ENCODE measurements at places on chromosomes 7 and 10.

- DNase-seq: no peak
Measured at GRCh38 chr10:72850861-72851260, 42.7 kb upstream of the OIT3 start.

- DNase-seq: no peak
Measured at GRCh38 chr10:67306588-67307205, 380.9 kb downstream of the LRRTM3 start.

DNA sequence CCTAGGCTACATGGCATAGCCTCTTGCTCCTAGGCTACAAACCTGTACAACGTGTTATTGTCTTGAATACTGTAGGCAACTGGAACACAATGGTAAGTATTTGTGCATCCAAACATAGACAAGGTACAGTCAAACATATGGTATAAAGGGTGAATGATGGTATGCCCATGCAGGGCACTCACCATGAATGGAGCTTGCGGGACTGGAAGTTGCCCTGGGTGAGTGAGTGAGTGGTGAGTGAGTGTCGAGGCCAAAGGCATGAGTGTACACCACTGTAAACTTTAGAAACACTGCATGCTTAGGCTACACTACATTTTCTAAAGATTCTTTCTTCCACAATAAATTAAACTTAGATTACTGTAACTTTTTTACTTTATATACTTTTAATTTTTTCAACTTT is 165.7 kb downstream of the PARD3 start:
- DNase-seq: no peak

DNA sequence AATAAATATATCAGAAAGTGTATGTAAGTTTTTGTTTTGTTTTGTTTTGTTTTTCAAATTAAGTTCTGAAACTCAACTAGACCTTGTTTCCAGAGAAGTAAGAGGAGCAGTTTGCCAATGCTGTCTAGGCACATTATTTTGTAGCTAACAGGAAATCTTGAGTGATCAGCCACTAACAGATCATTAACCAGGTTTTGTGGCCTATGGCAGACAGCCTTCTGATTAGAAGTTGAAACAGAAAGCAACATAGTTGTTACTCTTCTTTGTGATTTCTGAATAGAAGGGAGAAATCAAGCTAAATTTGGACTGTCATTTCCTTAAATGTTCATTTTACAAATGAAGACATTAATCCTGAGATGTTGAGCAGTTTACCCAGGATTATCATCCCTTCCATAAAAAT is 142.6 kb downstream of the PLXDC2 start:
- DNase-seq: no peak

DNA sequence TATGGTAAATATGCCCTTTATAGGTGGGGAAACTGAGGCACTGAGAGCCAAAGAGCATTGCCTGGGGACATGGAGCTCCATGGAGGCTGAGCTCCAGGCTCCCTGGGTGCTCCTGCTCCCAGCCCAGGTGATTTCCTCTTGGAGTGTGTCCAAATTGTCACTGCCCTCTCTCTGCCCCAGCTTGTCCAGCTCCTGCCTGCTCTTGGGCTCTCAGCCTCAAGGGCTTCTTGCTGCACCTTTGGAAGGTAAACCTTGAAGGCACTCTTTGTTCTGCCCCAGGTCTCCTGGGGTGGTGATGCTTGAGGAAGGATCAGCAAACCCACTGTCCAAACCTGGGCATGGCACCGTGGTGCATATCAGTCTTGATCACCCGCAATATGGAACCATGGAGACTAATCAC is 166.1 kb downstream of the RPS24 start:
- DNase-seq: no peak

- no peak for DNase-seq
Measured at GRCh38 chr10:131006458-131007256, 304.9 kb downstream of the TCERG1L start.

DNA sequence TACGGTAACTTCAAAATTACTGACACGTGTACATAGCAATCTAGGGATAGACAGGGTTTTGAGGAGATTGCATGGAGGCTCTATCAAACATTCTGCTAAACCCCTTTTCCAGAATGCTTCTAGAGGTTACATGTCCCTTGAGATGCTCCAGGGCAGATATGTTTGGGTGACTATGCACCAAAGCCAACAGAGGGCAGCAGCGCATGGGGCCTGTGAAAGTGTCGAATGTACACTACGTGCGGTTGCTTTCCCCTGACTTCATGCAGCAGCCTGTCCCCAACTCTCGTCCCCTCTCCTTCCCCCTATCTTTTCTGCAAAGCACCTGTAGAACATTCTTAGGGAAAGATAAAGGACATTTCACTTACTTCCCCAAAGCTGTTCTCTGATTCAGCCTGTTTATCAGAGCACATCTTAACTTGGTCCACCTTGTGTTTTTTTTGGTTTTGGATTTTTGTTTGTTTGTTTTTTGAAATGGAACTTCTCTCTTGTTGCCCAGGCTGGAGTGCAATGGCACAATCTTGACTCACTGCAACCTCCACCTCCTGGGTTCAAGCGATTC is 90.2 kb downstream of the UBE3C start:
- DNase-seq: no peak

DNA sequence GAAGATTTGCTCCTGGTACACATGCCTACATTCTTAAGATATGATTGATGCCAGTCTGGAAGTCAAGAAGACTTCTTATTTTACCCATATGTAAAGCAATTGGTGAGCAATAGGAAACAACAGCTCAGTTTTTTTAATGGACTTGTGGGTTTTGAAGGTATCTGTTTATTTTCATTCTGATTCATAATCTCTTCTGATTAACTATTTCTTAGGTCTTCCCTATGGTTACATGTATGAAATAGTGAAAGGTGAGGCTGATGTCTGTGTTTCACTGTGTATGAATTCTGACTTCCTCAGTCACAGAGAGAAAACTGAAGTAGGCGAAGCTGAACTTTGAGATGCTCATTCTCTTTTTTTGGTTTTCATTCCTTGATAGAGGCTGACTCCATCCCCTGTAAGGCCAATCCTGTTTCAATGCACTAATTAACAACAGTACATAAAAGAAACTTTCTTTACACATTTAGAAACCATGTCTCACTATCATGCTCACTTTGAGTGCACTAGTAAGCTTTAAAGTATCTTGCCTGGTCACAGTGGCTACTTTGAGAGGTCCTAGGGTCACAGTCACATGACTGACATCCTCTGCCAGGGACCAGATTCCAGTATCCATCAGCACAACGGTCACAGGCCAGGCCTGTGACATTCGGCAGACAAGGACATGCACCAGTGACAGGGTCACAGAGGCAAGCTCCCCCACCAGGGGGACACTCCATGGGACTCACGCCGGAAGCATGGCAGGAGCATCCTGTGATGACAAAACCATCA is 59.5 kb upstream of the LAMB1 start:
- no peak for DNase-seq

- no peak for DNase-seq
Measured at GRCh38 chr7:114789161-114789560, 132.7 kb upstream of the MDFIC start.

GRCh38 chr7:82441669-82442478 is 1.7 kb downstream of the CACNA2D1 start:
- DNase-seq: no peak

- DNase-seq: peak; percentile 57
Measured at GRCh38 chr10:132960071-132960472, 17.7 kb upstream of the CFAP46 start.

DNA sequence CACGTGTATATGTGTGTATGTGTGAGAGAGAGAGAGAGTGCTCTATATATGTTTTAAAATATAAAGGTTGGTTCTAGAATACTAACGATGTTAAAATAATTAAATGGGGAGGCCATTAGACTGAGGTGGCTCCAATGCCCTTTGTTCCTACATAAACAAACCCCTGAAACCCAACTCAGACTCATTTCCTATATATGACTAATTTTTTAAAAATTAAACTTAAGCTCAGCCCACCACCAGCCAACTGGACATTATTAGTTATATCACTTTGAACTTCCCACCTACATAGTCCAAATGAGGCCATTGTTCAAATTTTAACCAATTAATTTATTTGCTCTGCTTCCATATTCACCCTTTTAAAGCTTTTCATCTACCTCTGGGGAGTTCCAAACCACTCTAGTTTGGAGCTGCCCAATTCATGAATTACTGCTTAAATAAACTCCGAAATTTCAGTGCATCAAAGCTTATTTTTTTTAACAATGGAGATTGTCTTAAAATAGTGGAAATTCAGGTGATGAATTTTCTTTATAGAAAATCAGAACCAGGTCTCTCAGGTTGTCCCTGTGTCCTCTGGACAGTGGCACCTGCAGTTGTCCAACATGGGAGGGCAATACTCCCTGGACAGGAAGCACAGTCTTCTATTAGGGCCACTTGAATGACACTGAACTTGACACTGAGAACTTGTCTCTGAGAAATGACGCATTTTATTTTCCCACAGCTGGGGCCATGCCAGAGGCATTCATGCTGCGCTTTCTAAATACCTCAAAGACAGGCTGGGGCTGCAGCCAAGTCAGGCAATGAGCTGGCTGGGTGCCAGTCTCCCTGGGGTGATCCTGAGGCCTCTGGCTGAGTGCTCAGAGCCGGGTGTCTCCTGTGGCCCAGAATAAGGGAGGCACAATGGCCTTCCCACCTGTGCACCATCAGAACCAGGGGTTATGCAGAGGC is 109.5 kb upstream of the TMEM72 start:
- peak; percentile 86 for DNase-seq

- no peak for DNase-seq
Measured at GRCh38 chr10:49053053-49053997, 62.0 kb downstream of the VSTM4 start.

- DNase-seq: no peak
Measured at GRCh38 chr10:113518816-113519591, 33.8 kb upstream of the HABP2 start.

GRCh38 chr7:4325732-4326131 is 356.4 kb upstream of the FOXK1 start:
- DNase-seq: peak; percentile 15

GRCh38 chr10:94002156-94002555 is 8.4 kb downstream of the PLCE1 start:
- no peak for DNase-seq

DNA sequence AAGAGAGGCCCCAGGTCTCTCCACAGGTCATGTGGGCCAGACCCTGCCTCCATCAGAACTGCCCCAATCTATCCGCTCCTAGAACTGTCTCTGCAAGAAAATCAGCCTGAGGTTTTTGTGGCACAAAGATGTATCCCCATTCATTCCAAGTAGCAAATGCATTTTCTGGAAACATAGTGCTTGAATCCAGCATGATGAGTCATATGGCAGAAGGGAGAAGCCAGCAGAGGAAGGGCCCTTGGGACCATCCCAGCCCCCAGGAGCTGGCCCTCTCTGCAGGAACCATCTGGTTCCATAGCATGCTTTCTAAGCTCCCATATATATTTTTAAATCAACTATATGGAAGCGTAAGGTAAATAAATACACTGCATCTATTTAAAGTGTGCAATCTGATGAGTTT is 563.2 kb downstream of the GALNT17 start:
- no peak for DNase-seq

- no peak for DNase-seq
Measured at GRCh38 chr7:68958571-68958970, 639.7 kb upstream of the AUTS2 start.

DNA sequence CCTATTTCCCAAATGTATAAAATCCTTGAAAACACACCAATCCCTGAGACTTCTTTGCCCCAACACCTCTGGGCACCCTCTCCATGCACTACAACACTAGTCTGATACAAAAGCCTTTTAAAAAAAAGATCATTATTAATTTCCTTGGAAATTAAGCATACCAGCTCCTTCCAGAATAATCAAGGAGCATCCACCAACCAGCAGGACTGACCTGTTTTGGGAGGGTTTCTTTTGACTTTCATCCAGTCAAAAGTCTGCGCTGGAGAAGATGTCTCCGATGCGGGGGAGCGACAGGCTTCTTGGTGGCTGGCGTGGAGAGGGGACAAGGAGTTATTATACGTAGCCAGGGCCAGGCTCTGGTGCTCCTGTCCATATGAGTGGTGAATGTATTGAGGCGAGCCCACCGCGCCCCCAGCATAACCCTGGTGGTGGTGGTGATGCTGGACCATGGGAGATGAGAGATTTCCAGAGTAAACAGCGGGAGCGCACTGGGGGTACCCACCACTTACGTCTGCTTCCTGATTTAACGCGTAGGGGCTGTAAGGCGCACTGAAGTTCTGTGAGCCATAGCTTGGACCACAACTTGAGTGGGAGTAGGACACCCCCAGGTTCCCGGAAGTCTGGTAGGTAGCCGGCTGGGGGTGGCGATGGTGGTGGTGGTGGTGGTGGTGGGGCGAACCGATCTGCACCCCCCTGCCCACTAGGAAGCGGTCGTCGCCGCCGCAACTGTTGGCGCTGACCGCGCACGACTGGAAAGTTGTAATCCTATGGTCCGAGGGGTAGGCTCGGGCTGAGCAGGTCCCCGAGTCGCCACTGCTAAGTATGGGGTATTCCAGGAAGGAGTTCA is 527 bp downstream of the HOXA1 start:
- no peak for DNase-seq

- DNase-seq: no peak
Measured at GRCh38 chr7:30157204-30157603, 22.4 kb downstream of the MTURN start.

DNA sequence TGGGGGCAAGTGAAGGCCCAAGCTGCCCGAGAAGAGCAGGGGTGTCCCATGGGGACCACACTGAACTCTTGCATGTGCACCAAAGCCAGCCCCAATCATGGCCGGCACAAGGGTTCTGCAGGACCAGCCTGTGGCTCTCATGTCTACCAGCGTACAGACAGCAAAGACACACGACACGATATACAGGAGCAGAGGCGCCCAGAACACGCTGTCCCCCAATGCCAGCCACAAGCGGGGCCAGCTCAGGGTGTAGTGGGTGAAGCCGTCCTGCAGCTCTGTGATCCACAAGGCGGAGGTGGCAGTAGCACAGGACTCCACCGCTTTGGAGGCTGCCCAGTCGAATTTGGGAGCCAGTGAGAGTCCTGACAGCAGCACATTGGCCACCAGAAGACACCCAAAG is 108.9 kb upstream of the PDSS1 start:
- no peak for DNase-seq

- DNase-seq: peak; percentile 31
Measured at GRCh38 chr10:80471715-80472233, 17.7 kb downstream of the TSPAN14 start.

GRCh38 chr7:154503962-154504550 is 451.9 kb downstream of the DPP6 start:
- DNase-seq: no peak

DNA sequence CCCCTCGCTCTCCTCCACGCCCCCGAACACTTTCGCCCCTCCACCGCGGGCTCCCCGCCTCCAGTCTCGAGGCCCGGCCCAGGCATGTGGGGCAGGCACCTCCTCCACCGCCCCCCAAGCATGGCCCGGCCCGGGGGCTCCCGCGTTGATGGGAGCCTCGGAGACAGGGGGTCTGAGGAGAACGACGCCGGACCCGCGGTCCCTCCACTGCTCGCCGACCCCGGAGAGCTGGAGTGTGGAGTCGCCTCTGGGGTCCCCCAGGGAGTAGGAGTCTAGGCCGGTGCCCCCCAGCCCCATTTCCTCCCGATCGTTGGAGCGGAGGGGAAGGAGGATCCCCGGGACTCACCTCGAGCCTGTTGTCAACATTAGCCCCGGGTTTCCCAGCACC is 206 bp downstream of the UPF2 start:
- peak; percentile 79 for DNase-seq

- DNase-seq: no peak
Measured at GRCh38 chr10:101080933-101081931, 19.4 kb downstream of the KAZALD1 start.

- DNase-seq: no peak
Measured at GRCh38 chr10:126204320-126204719, 184.0 kb downstream of the ADAM12 start.

Data from sciatic nerve (tissue), 2 donors.